ENCODE measurements at places on chromosomes 11 and 22.

DNA sequence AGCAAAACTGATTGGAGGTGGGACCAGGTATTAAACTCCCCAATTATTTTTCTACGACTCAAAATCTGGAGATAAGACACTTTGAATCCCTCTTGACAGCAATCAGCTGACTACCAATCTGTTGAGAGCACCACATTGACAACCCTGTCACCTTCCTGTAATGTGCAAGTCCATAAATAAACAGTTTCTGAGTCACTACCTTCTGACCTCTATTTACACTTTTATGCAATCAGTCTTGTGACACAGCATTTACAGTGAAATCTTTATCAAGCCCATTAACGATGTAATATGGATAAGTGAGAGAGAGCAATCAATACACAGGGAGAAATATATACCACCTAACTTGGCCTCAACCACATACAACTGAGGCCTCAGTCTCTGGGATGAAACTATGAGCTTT lies 283.7 kb upstream of the ANO5 start:
- no peak for DNase-seq

DNA sequence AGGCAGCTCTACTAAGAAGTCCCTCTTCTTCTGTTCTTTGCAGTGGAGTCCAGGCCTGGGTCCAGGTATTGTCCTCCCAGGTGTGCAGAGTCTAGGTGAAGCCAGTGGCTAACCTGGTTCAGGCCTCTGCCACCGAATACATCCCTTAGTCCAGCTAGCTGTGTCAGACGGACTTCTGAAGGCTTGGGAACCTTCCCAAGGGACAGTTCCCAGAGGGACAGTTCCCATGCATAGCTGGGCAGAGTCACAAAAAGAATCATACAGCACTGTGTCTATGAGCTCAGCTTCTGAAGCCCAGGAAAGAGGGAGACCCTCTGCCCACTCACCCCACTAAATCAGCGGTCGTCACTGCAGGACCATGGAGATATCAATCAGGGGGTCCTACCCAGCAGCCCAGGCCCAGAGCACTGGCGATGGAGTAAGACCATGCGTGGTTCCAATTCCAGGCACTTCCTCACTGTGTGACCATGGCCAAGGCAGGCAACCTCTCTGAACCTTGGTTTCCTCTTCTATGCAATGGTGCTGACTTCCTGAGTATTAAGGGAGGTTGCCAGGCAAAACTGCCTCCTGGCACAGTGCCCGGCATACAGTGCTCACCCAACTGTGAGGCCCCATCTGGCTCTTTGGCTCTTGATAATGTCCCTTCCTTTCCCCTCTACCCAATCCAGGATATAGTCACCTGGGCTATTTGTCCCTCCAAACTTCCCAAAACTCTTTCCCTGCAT lies 3.4 kb downstream of the MS4A10 start:
- DNase-seq, result no peak

DNA sequence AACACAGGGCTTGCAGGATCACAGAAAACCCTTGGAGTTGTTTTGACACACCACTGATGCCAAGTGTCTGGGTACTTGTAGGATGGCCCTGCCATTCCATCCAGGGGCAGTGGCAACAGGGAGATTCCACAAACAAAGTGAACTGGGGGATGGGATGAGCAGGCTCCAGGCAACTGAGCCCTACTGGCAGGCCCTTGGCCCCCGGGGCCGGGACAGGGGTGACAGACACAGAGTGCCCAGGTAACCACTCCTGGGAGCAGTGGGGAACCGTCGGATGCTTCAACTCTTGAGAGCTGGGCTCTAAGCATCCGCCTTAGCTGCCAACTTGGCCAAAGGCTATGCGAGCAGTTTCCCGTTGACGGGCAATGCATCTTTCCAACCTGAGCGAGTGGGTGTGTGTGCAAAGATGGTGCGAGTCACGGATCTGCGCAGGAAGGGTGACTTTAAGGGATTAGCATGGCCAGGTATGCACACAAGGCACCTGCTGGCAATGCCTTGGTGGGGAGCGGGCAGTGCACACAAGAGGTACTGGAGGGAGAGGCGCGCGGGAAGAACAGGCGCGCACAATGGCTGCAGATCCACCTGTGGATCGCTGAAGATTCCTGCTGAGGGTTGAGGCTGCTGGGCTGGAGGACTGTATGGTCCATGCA lies 83.1 kb upstream of the PRODH start:
- DNase-seq, result no peak

DNA sequence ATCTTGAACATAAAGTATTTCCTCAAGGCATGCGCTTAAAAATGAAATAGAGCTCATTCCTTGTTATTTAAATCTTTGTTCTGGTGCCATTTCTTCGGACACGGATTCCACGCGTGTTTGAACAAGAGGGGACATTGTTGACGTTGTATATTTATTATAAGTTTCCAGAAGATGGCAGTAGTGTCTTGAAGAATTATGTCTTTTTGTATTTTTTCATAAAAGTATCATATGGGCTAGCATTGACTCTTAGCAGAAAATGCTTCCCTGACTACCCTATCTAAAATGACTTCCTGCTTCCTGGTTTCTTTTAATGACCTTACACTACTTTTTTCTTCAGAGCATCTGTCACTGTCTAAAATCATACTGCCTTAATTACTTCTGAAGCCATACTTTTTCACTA lies 20.4 kb downstream of the BIRC2 start:
- DNase-seq, result no peak

DNA sequence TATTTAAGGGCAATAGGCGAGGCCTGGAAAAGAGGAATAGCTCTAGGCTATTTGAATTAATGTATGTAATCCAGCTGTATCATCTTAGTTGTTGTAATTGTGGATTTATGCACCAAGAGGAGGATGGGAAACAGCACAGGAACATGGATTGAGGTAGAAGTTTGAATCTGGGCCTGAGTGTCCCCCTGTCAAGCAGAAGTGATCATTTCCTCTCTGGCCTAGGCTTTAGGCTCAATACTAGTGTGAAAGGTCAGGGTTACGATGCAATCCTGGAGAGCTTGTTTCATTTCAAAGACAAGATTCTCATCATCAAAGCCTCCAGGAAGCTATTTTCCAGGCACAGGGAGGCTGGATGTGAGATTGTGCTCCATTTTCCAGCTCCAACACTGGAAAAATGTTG lies 77.9 kb upstream of the HSD17B12 start:
- no peak for DNase-seq

- DNase-seq, result no peak
These were observed 69.3 kb downstream of the NCAPD3 start for GRCh38 chr11:134154441-134154840.

DNA sequence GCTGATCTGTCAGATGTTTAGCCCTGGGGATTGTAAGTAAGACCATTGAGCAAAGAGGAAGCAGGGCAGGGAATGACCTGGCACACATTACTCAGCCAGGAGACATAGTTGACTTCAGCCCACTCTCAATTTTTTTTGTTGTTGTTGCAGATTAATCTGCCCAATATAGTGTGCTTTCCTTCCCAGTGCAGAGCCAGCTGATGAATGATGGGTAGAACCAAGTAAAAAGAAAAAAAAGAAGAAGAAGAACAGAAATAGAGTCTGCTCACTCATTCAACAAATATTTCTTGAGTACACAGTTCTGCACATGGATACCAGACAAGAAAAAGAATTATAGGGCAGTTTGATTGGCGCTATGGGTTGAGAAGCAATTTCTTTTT lies 292.7 kb downstream of the ETS1 start:
- DNase-seq, result no peak

Data from activated naive CD4-positive, alpha-beta T cell treated with anti-CD3 and anti-CD28 coated beads, Interleukin-2, amount 50 U/mL, for 16 hours (primary cell).